ENCODE measurements at places on chromosomes 12 and 14.

DNA sequence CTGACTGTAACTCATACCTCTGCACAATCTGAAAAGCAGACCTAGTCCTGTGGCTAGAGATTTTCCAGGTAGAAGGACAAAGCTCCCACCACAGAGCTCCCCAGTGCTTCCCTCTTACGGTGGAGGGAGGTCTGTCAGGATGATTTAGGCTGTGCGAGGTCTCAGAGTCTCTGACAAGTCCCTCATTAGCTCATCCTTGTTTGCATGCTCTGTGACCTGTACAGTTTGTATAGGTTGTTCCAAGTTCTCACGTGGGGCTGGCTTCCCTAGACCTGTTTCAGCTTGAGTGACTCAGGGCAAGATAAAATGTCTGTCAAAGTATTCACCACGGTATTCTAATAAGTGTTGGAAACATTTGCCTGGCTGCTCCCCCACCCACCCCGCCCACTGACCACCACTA is 34.8 kb downstream of the ASCL1 start:
- no peak for DNase-seq

DNA sequence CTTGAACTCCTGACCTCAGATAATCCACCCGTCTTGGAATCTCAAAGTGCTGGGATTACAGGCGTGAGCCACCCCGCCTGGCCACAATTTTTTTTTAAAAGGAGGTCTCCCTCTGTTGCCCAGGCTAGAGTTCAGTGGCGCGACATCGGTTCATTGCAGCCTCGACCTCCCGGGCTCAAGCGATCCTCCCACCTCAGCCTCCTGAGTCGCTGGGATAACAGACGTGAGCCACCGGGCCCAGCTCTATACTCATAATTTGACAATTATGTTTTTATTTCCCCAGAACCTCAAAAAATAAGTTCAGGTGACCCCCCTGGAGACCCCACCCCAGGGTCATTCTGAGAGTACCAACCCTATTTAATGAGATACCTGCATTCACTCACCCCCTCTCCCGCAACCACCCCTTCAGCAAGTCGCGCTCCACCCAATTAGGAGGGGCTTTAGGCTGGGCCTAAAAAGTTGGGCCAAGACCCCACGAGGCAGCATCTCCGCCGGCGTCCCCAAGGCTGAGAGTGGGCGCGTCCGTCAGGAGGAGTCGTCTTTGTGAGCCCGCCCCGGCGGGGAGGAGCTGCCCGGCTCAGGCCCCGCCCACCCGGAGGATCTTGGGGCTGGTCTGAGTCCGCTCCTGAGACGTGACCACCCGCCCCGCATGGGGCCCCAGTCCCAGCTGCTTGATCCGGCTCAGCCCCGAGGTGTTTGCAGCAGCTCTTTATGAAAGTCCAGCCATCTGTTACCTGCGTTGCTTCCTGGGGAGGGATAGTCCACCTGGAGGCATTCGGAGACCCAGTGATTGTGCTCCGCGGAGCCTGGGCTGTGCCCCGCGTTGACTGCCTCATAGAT is at the start of gene ANKRD33:
Gene ANKRD33, plus strand, starts transcription at position 628 of the 840 bp plus-strand sequence. Its CDS starts 84 bp downstream, at position 712.
- DNase-seq: no peak

GRCh38 chr14:94164685-94165431 is 9.3 kb upstream of the PPP4R4 start:
- DNase-seq: no peak

DNA sequence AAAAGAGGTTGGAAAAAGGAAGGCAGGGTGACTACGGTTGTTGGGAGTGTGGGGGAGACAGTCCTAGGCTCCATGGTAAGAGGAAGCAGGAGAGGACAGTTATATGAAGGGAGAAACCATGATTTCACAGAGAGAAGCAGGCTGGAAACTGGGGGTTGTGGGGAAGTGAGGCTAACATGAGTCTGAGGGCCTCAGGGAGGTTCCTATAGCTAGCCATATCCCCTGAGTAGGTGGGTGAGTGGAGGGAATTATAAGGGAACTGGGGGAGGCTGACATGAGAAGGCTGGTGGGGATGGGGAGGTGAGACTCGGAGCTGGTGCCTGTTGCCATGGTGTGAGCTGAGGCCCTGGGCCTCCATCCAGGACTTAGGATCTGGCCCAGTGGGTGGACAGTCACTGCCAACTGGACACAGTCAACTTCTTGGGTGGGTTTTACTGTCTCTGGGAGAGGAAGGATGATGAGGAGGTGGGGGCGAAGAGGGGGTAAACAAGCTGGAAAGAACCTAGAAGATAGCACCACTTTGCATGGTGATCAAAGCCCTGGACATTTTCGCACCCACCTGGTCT is 1.4 kb downstream of the RNASE13 start:
- DNase-seq: no peak

- no peak for DNase-seq
These were observed 884 bp downstream of the CAPRIN2 start for GRCh38 chr12:30753751-30754382.

GRCh38 chr12:22474970-22475720 is 69.2 kb downstream of the C2CD5 start:
- DNase-seq: no peak

DNA sequence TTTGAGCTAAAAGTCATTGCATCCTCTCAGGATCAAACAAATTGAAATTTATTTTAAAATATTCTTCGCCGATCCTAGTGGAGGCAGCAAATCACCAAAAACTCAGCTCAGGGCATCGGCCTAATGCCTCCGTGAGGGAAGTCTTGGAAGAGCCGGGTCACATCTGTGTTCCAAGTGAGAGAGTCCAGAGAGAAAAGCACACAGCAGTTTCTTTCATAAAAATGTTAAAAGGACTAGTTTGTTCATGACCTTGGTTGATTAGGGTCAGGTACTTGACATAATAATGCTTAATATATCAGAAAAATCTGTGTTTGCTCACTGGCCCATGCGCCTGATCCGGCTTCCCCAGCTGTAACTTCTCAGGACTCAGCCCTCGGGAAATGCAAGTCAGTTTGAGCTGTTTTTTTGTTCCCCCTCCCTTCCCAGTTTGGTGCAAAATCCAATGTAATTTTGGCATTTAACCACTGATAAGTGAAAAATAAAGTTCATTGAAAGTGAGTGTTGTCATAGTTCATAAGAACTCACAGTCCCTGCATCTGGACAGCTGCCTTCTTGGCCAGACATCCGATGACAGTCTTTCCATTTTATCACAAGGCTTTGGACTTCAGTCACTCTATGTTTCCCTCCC is 161.7 kb downstream of the CAND1 start:
- DNase-seq: no peak

GRCh38 chr12:17333287-17333686 is 727.3 kb upstream of the LMO3 start:
- no peak for DNase-seq

- no peak for DNase-seq
These were observed 326.1 kb downstream of the NAV3 start for GRCh38 chr12:78156751-78157150.

- DNase-seq: no peak
These were observed 252.4 kb downstream of the GXYLT1 start for GRCh38 chr12:41892302-41892701.

- DNase-seq: no peak
These were observed 4.8 kb downstream of the HIP1R start for GRCh38 chr12:122839907-122840554.

GRCh38 chr12:127717278-127717677 is 549.7 kb upstream of the TMEM132C start:
- DNase-seq: no peak

- no peak for DNase-seq
These were observed 46.9 kb downstream of the BTG1 start for GRCh38 chr12:92098594-92099380.

- peak; percentile 23 for DNase-seq
These were observed 103.0 kb downstream of the VCPKMT start for GRCh38 chr14:50013198-50013918.

GRCh38 chr12:54230555-54230954 is 41.8 kb upstream of the SMUG1 start:
- no peak for DNase-seq

DNA sequence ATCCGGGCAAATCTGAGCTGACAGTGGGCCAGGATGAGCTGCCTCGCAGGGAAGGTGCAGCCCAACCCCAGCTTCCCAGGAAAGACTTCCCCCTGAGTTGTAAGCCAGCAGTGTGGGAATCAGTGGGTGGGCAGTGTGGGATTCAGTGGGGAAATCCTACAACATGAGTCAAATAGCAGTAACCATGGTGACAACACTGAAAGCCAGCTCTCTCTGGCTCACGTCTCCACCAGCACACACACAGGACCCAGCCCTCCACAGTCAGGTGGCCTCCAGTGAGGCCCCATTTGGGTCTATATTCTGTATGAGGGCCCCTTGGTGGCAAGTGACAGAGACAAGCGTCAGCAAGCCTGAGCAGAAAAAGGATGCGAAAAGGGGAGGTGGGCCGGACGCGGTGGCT is 6.0 kb upstream of the LGALS3 start:
- peak; percentile 22 for DNase-seq

GRCh38 chr14:89889626-89890025 is 64.9 kb downstream of the EFCAB11 start:
- DNase-seq: no peak

DNA sequence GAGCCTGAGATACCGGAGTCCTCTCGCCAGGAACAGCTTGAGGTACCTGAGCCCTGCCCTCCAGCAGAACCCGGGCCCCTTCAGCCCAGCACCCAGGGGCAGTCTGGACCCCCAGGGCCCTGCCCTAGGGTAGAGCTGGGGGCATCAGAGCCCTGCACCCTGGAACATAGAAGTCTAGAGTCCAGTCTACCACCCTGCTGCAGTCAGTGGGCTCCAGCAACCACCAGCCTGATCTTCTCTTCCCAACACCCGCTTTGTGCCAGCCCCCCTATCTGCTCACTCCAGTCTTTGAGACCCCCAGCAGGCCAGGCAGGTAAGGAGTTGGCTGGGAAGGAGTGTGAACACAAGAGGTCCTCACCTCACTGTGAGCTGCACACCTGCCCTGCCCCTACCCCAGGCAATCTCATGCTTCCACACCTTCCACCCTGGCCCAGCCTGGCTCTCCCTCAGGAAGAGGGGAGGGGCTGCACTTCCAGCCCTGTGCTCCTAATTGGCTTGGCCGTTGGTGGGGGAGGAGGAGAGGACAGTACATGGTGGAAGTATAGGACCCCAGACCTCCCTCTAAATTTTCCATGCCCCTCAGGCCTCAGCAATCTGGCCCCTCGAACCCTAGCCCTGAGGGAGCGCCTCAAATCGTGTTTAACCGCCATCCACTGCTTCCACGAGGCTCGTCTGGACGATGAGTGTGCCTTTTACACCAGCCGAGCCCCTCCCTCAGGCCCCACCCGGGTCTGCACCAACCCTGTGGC is 6.2 kb downstream of the C1QL4 start:
- DNase-seq: no peak

DNA sequence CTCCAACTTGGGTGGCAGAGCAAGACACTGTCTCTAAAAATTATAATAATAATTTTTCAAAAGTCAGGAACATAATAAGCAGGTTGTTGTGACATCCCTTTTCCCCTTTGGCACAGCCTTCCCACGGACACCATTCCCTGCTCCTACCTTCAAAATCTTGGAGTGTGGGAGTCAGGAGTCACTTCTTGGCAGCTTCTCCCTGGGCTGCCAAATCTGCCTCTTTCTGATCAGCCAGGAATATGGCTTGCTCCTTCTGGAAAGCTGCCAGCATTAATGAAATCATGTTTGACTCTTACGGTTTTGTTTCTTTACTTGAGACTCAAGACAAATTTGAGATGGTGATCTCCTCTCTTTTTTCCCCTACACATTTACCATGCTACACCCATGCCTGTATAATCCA is 391.4 kb upstream of the SYT1 start:
- no peak for DNase-seq

GRCh38 chr12:60100852-60101251 is 505.0 kb downstream of the SLC16A7 start:
- DNase-seq: no peak

DNA sequence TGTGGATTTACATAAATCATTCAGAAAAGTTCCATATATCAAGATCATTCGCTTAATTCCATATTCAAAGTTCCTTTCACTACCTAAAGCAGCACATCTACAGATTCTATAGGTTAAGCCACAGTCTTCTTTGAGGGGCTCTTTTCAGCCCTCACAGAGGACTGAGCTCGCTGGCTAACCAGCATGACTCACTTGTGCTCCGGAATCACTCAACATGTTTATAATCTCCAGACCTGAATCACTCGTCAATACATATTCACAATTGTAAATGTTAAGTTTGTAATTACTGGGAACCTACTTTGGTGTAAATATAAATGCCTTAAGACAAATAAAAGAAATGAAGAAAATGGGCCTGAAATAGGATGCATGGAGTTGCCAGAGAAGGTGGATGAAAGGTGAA is 315.7 kb downstream of the TMEM132D start:
- DNase-seq: no peak

- no peak for DNase-seq
These were observed 729.0 kb downstream of the SLC6A15 start for GRCh38 chr12:84183576-84183975.

DNA sequence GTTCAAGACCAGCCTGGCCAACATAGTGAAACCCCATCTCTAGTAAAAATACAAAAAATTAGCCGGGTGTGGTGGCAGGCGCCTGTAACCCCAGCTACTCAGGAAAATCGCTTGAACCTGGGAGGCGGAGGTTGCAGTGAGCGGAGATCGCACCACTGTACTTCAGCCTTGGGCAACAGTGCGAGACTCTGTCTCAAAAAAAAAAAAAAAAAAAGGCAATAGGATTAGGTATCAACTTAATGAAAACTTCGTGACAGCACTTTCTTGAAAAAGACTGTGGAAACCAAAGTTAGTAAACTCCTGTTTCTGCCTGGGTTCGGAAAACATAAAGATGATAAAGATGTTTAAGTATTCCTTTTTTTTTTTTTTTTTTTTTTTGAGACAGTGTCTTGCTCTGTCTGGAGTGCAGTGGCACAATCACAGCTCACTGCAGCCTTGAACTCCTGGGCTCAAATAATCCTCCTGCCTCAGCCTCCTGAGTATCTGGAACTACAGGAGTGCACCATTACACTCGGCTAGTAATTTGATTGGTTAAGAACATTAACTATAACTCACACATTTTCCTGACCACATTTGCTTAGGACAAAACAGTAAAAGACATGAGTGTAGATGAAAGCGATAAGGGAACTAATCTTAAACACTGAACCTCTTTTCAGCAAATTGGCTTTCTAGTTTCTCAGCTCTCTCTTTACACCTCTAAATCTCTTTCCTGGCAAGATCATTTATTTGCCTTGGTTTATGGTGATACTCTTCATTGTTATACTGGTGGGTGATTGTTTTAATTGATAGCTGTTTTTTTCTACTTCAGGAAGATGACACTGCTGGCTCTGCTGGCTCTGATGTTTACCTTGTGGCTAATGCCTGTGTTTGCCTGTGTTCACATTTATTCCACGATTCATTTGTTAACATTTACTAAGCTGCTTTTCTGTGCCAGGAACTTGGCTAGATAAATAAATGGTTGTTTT is 15.8 kb downstream of the HIF1A start:
- DNase-seq: no peak

GRCh38 chr12:104172570-104172947 is 34.5 kb upstream of the NFYB start:
- DNase-seq: no peak

- no peak for DNase-seq
These were observed 61.8 kb downstream of the PPFIBP1 start for GRCh38 chr12:27585739-27586265.
